ENCODE measurements at places on chromosomes 4 and X. TPM values are rescaled to one million over a fixed set of nuclear protein-coding genes. Genes with fewer than 3 reads are reported as not detected.

DNA sequence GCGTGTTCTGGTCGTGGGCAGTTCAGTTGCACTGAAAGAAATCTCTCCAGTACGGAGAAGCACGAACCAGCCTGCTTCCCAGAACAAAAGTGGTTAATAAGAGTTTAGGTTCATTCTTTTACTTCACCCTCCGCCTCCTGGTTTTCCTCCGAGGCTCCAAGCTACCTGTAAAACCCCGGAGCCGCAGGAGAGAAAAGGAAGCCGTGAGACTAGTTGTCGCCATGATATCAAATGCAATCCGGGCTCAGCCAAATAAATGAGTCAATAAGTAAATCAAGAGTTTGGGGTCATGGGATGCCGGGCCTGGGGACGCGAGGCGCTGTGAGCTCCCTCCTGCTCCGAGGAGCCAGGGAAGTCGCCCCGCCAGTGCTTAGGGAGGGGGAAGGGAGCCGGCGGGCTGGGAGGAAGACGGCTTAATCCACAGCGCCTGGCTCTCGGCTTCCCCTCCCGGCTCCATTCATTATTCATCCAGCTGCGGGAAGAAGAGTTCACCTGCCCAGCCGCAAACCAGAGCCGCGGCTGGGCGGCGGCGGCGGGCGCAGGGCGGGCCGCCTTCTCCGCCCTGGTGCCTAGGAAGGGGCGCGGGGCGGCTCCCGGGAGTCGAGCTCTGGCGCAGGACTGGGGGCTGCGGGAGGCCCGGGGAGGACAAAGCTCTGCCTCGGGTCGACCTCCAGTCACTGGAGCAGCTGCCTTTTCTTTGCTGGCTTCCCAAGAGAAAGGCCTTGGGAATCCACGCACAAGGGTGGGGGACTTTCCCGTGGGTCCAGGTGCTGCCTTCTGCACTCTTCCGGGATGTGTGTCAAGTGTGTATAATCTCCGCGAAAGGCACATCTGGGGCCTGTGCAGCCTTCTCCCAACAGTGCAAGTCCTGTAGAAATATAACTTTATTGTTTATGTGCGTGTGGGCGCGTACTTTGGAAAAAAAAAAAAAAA is 1.7 kb downstream of the FRAS1 start:
- DNase-seq: peak; percentile 68

- no peak for DNase-seq
Observed at GRCh38 chr4:38924353-38924752, 56.7 kb downstream of the FAM114A1 start.

GRCh38 chrX:97968376-97969163 is 1084.9 kb downstream of the RPA4 start:
- no peak for DNase-seq

GRCh38 chr4:85402371-85402770 is 72.6 kb upstream of the ARHGAP24 start:
- DNase-seq: peak; percentile 95

DNA sequence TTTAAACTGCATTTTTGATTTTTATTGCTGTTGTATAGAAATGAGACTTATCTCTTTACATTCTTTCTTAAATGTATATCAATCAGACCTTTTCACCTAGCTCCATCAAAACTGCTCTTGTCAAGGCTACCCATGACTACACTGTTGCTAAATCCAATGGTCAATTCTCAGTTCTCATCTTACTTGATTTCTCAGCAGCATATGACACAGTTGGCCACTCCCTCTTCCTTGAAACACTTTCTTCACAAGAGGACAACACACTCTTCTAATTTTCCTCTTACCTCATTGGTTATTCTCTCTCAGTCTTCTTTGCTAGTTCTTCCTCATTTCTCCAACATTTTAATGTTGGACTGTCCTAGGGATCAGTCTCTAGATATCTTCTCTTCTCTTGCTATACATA is 94.1 kb upstream of the CITED1 start:
- DNase-seq: no peak

GRCh38 chrX:29555465-29556091 is 659.8 kb upstream of the MAGEB2 start:
- DNase-seq: no peak

DNA sequence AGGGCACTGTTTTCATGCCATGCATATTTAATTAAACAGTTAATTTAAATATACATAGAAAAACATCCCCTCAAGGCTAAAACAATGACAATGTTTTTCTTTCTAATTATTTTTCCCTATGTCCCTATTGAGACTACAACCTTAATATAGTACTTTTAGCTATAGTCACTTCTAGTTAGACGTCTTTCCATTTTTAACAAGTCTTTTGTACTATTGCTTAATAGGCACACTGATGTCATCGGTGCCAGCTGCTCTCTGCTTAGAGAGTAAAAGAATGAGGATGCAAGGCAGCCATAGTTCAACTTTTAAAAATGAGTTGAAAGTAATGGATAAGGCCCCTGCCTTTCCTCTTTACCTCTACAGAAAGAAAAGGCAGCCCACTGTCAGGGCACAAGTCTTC is 191.1 kb downstream of the KCTD8 start:
- DNase-seq: no peak

The CT83 gene
- not detected for total RNA-seq

The MYOZ2 gene
- total RNA-seq: not detected

The AFF1 gene
- total RNA-seq: 11.8 TPM

The VGLL1 gene
- total RNA-seq: not detected

All from GM23248 (cell line).